ENCODE measurements at places on chromosomes 3 and 15.
A peak's percentile ranks its signal among the peaks of the same experiment; 100 is the strongest.

DNA sequence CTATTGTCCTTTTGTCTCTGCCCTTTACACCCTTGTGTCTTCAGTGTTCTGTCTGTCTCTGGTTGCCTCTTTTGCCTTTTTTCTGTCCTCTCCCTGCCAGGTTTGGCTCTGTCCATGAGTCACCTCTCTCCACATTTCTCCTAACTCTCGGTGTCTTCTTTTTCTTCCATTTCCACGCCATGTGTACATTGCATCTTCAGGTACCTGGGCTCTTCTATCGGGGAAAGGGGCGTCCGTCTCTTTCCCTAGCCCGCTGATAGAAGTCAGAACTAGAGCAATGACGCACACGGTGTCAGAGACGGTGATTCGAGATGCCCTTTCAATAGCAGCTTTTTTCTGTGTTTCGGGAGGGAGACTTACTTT is 641 bp downstream of the OPA1 start:
- no peak for DNase-seq

DNA sequence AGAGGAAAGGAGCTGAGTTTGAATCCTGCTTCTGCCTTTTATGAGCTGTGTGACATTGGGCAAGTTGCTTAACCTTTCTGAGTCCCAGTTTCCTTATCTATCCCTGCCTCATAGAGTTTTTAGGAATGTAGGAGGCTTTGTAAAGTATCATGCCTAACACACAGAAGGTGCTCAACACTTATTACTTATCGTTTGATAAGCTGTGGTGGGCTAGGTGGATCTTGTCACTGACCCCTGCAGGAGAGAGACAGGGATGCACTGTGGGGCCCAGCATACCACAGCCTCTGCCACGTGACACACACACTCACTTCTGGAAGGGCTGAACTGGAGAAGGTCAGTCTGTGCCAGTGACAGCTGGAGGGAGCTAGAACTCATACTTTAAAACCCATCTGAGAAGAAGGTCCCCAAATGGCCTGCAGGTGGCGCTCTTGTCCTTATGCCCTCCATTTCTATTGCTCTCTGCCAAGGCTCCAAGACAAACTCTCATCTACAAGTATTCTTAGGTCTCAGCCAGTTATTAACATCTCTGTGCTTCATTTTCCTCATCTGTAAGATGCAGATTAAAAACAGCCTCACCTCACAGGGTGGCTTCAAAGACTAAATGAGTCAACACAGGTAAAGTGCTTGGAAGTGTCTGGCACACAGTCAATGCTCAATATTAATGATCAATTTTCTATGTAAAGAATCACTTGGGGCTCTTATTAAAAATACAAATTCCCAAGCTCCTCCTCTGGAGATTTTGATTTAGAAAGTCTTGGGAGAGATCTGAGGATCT is 57.5 kb upstream of the HACD2 start:
- no peak for DNase-seq

GRCh38 chr15:57183041-57183440 is 193.3 kb upstream of the CGNL1 start:
- no peak for DNase-seq

GRCh38 chr3:194130807-194131589 is 5.0 kb upstream of the HES1 start:
- no peak for DNase-seq

DNA sequence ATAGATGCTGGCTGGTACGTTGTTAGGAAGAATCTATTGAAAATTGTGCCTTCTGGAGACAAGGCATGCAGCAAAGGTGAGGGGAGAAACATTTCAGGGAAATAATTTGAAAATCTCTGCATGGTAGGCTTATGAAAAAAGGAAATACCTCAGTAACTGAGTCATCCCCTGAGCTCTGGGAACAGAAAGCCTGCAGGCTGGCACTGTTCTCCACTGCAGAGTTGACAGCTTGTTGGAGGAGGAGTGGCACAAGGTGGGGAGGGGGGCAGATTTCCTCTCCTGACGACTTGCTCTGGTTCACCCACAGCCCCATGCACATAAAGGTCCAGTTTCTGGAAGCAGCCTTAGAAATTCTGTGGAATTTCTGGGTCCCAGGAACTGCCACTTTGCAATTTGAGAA is 179.4 kb downstream of the ABHD5 start:
- DNase-seq: no peak

- no peak for DNase-seq
Measured at GRCh38 chr3:181418233-181418632, 293.5 kb upstream of the SOX2 start.

- DNase-seq: no peak
Measured at GRCh38 chr3:74273555-74274402, 340.7 kb downstream of the CNTN3 start.

- no peak for DNase-seq
Measured at GRCh38 chr15:39270934-39271333, 309.9 kb upstream of the THBS1 start.

- DNase-seq: no peak
Measured at GRCh38 chr15:33910741-33911140, 57.6 kb upstream of the CHRM5 start.

GRCh38 chr3:30578479-30578878 is 27.9 kb upstream of the TGFBR2 start:
- DNase-seq: peak; percentile 26

DNA sequence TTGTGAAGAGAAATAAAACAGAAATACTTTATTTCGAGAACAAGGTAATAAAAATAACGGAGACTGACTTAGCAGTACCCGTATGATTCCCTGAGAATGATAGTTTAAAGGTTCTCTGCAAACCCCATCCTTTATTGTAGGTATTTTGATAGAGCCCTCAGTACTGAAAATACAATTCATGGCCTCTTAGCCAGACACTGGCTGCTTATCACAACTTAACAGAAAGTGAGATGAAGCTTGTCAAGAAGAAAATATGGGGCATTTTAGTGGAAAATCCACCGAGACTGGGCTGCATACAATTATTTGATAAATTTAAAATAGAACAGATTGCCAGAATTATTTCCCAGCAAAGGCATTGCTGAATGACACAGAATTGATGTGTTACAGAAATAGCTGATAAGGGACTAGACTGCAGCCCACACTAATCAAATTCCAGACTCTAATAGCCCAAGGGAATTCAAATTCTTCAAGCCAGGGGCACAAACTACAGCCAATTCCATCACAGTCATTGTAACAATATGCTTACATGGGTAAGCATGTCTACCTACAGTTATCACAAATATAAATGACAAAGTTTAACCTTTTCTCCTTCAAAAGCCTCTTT is 521.9 kb downstream of the PLOD2 start:
- no peak for DNase-seq

DNA sequence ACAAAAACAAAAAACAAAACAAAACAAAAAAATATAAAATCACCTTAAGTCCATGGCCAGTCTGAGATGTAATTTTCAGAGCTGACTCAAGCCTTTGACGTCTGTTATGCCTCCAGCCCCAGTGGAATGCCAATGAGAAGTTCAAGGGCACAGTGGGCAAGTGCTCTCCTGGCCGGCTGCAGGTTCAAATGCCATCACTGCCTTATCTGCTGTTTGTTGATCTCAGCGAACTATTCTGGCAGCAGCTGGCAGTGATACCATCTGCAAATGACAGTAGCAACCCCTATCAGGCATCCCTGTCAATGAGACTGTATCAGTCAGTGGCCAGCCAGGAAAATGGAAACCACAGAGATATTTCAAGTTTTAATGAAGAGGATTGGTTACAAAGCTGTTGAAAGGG is 10.8 kb upstream of the PDE8A start:
- DNase-seq: no peak

DNA sequence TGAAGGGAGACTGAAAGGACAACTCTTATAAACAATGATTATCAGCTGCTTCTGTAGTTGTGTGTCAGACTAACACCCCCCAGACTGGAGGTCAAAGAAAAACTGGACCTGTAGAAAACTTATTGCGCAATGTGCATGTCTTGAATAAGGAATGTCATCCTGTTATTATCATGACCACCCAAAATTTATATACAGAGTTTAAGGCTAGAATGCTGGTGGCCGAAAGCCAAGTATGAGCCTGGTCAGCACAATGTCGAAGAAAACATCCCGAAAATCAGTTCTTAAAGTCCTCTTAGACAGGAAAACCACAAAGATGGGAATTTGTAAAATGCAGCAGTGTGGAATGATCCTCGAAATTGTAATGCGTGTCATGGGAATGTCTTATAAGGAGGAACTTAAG is 29.3 kb downstream of the RFTN1 start:
- no peak for DNase-seq

DNA sequence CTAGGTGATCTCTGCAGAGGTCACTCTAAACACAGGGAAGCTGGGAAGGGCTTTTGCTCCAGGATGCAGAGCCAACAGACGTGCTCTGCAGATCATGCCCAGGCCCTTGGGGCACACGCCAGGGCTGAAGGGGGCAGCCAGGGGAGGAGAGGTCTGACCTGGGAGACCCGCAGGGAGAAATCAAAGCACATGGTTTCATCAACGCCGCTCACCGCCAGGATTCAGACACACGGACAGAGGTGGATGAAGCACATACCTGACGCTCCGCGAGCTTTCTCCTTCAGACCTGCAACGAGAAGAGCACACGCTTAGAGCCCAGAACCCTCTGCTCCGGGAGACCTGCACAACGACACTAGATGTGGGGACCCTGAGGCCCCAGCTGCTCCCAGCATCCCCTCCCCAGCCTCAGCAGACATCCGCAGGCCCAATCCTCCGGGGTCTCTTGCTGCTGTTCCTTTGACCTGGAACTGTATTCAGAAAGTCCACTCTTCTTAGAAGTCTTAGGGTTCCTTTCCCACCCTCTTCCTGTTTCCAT is 90.7 kb upstream of the IQSEC1 start:
- no peak for DNase-seq

- peak; percentile 38 for DNase-seq
Measured at GRCh38 chr3:38017445-38018295, 11.8 kb downstream of the PLCD1 start.

GRCh38 chr3:30644615-30645014 is 38.2 kb downstream of the TGFBR2 start:
- DNase-seq: no peak

DNA sequence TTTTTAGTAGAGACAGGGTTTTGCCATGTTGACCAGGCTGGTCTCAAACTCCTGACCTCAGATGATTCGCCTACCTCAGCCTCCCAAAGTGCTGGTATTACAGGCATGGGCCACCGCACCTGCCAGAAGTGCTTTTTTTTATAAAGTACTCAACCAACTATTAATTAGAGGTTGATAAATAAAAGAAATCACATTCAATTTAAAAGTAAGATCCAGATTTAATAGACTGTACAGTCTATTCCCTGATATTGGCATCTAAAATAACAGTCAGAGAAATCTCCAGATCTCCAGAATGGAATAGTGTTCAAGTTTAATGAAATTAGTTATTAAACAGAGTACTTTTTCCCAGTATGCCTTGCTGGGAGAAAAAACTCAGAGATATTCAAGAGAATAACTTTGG is 142.9 kb upstream of the SLC2A2 start:
- no peak for DNase-seq

DNA sequence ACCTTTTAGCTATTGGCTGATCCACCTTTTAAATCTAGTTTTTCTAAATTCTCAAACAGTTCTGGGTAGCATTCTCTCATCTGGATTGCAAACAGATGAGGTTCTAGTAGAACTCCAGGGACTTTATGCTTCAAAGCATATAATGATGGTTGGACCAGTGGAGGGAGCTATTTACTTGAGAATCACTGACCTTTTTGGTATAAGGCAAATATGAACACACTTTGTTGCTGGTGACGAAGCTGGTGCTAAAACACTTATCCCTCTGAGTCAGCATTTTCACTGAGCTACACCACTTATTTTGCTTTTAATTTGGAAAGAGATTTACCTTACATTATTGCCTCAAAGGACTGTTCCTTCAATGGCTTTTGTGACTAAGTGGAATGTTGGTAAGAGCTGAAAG is 58.6 kb upstream of the SLITRK3 start:
- no peak for DNase-seq

- DNase-seq: no peak
Measured at GRCh38 chr15:71054286-71054952, 60.9 kb upstream of the THSD4 start.

- DNase-seq: peak; percentile 25
Measured at GRCh38 chr3:4721511-4721911, 228.4 kb downstream of the ITPR1 start.

GRCh38 chr15:97009031-97009431 is 678.5 kb downstream of the NR2F2 start:
- DNase-seq: no peak

GRCh38 chr3:149812165-149812605 is 830 bp upstream of the RNF13 start:
- DNase-seq: peak; percentile 57

DNA sequence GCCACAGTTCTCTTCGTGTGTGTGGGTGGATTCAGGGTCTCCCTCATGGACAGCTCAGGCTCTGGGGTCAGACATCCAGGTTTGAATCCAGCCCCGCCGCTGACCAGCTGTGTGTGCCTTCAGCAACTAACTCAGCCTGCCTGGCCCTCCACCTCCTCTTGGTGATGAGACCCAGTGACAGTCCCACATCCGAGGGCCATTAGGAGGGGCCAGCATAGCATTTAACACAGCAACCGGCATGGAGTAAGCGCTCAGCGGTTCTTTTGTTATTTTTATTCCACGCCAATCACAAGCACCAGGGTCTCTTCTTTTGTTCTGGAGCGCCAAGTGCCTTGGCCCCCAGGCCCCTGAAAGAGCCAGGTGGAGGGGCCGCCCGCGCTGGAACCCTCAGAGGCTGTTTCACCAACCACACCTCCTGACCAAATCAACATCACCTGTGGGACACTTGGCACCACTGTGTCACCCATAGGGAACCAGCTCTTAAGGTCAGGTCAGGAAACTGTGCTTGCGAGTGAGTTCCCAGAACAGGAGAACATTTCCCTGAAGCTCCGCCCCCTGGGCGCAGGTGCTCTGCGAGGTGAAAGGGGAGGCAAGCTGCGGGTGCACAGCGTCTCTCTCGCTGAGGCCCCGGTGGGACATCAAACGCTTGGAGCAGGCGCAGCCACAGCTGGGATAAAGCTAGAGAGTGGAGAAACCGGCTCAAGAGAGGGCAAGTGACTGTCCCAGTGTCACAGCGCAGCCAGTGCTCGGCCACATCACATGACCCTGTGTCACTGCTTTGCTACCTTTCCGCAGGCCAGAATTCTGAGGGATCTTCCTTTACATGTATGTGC is 311.3 kb downstream of the UACA start:
- no peak for DNase-seq
